ENCODE measurements at places on chromosomes 2 and 18.

DNA sequence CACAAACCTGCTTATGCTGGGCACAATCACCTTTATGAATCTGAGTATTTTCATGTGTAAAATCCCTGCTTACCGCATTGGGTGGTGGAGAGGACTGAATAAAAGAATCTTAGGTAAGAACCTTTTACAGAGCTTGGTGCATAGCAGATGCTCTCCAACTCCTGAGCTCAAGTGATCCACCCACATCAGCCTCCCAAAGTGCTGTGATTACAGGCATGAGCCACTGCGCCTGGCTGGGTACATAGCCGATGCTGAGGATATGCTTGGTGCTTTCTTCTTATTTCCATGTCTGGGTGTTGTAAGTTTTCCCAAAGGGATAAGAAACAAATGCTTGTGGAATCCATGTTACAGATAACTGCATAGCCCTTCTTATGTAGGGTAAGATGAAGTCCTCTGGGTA, 244.3 kb upstream of the PXDN start:
- ATAC-seq: no peak

DNA sequence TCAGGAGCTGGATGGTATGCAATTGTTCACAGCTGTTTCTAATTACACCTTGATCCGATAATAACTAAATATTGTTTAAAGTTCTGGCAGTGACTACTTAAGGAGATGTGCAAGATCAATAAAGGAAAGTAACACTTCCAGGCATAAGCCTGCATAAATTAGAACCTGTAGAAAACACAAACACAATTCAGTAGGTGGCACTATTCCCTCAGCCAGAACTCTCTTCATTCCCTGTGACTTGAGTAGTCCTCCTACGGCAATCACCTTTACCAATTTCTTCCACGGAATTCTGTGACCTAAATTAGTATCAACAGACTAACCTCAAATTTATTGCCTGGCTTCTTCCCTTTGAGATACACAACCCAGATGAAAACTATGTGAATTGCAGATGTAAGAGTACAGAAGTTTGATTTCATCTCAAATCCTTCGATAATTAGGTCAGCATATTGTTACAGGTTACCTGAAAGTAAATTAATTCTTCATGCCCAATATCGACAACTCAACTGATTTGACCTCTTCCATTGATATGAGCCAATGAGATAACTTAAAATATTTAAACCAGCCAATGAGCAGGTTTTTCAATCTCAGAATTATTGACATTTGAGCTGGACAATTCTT, 137.8 kb downstream of the PID1 start:
- no peak for ATAC-seq

DNA sequence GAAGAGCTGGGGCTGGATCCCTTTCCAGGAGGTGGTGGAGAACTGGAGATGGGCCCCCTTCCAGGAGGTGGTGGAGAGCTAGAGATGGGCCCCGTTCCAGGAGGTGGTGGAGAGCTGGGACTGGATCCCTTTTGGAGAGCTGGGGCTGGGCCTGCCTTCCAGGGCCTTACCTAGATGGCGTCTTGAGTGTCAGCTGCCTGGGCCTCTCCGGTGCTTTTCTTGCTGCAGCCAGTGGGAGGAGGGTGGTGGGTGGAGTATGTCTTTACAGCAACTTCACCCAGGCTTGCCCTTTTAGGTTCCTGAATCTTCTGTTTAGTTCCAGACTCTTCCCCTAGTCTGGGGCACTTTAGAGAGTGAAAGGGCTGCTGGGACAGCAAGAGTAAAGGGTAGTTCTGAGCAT, 19.1 kb upstream of the TXNDC2 start:
- no peak for ATAC-seq

GRCh38 chr2:28155086-28155485, 237.6 kb upstream of the FOSL2 start:
- ATAC-seq: no peak

DNA sequence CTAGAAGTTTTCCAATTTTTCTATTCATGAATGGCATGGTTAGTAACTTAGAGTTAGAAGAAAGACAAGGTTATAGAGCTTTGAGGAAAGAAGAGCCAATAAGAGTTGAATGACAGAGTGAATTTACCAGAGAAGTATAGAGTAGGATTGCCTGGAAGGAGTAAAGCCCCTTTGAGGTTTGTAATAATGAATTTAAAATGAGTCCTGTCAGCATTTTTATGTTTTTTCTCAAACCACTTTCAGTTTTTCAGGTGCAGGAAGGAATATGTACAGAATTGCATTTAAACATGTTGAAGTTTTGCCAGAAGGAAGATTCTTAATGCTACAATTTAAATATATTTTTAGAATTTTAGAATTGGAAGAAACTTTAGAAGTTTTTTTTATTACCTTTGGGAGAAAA, 408.3 kb downstream of the DSC3 start:
- ATAC-seq: no peak

- no peak for ATAC-seq
Measured at GRCh38 chr2:75610671-75611070, 35.9 kb upstream of the MRPL19 start.

- peak; percentile 32 for ATAC-seq
Measured at GRCh38 chr2:27762951-27763906, 8.3 kb upstream of the MRPL33 start.

DNA sequence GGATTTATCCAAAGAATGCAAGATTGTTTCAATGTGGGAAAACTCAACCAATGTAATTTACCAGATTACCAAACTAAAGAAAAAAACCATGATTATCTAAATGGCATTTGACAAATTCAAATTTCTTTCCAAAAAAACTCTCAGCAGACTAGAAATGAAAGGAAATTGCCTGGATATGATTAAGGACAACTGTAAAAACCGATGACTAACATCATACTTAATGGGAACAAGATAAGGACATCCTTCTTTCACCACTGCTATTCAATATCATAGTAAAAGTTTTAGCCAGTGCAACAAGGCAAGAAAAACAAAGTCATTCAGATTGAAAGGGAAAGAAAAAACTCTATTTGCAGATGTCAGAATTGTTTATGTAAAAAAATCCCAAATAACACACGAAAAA, 4.4 kb upstream of the CCDC150 start:
- no peak for ATAC-seq

DNA sequence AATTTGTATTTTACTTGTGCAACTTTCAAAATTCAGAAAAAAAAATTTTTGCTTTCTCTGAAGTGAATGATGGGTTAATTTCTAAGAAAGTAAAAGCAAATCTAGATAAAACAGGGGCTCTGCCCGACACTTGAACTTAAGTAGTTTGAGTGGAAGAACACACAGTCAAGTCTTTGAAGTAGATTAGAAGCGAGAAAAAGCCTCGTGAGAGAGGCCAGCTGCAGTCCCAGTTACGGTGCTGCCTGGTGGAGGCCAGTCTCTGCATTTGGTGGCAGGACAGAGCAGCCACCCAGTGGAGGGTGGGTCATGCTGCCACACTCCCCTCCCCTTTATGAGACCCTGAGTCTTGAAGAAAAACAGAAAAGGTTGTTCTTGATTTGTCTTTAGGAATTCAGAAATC, 81.8 kb downstream of the INPP5D start:
- no peak for ATAC-seq

GRCh38 chr2:1156531-1156930, 205.9 kb downstream of the SNTG2 start:
- ATAC-seq: no peak

DNA sequence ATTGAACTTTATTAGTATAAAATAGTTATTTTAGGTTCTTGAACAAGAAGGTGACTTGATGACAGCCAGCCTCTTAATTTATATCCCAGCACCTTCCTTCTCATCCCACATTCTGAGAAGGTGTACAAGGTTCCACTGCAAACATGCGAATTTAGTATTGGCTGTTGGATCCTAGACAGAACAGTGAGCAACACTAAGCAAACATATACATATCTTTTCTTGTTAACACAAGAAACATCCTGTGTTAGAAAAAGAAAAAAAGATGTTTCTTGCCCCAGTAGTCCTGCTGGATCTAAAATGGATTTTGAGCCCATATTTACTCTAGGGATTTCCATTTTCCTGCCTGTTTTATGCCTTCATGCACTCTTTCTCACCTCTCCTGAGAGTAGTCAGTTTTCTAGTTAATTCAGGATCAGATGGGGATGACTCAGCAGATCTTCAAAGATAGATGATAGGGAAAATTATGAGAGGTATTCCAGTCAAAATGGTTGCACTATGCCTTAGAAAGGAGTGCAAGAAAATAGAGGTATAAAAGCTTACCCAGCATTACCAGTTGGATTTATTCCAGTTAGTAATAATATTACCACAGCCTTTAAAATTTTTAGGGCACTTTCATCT, 336.5 kb downstream of the MEIS1 start:
- no peak for ATAC-seq

DNA sequence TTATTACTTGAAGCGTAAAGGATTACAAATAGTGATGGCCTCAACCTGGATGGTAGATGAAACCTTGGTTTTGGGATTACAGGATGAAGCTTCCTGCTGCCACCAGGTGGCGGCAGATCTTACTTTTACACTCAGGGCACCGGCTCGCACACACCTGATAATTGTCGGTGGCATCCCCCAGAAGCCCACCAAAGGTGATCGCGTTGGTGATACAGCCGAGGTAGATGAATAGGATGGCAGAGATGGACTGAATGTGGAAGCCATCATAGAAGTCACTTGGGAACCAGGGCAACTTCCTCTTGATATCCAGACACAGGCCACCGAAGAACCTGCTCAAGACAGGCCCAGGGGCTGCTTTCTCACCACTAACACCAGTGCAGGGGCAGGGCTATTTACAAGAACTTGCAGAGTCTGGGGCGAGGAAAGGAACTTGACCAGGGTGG, 51.8 kb downstream of the MTHFD2 start:
- peak; percentile 90 for ATAC-seq

Data from SK-N-SH treated with all-trans-retinoic acid at 6 μM for 48 hours (cell line).